ENCODE measurements at places on chromosomes 7 and 10.

DNA sequence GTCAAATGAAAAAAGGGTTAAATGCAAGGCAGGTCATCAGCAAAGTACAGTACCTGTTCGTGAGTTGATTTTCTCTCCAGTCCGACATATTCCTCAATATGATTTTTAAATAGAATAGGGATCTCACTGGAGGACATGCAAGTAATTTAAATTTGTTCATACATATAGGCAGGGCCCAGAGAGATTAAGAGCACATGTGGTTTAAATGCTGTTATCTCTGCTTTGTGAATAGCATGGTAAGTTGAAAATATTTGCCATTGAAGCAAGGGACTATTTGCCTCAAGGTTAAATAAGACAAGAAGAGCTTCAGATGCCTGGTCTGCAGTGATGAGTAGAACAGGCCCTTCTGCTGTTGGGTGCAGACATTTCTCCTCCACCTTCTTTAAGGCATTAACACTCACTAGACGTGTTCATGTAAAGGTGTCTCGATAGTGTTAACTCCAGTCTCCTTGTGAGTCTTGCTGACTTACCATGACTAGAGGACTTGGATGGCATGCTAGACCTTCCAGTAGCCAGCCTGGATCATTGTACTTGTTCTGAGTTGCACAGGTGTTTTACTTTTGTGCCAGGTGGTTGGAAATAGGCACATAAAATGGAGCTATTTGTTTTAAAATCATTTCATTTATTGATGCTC, 15.6 kb upstream of the AKR1C3 start:
- no peak for DNase-seq

DNA sequence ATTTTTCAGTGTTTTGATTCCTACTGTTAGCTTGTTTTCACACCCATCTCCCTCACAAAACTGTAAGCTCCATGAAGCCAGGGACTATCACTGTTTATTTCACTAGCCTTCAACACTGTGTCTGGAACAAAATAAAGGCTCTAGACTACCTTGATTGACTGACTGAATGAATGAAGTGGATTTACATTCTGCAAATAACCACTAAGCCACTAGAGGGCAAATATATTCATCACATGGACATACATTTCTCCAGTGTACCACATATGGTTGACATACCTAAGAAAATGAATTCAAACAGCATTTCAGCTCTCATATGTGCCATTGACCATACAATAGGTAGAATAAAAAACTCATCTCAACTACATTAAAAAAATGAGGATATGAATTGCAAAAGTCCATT, 185.9 kb downstream of the RAB11FIP2 start:
- DNase-seq, result peak; percentile 23

DNA sequence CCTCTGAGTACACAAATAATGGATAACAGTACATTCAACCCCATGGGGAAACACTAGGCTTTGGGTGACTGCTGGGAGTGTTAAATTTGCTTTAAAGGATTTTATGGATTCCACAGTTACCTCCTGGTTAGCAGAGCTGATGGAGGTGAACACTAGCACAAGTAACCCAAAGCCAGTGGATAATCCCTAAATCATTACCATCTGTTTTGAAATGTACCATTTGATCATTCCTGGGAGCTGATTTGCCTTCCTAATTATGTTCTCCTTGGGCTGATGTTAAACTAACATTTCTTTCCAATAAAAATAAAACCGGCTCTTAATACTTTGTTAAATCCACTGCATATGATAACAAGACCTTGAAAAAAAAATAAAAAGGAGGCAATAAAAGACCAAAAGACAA, 493.9 kb downstream of the PLXNA4 start:
- no peak for DNase-seq

GRCh38 chr10:112471878-112472487, 25.0 kb downstream of the VTI1A start:
- peak; percentile 55 for DNase-seq

DNA sequence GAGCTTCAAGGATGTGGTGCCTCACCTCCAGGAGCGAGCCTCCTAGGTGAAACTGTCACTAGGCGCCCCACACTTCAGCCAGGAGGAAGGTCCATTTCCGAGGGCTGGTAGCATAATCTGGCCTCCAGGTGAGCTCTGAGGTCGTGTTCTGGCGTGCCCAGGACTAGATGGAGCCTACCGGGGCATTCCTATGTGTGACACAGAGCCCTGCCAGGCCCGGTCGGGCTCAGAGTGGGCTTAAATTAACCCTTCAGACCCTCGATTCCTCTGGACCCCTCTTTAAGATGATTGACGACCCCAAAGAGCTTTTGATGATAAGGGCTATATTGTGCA, 233.1 kb downstream of the EBF3 start:
- no peak for DNase-seq

DNA sequence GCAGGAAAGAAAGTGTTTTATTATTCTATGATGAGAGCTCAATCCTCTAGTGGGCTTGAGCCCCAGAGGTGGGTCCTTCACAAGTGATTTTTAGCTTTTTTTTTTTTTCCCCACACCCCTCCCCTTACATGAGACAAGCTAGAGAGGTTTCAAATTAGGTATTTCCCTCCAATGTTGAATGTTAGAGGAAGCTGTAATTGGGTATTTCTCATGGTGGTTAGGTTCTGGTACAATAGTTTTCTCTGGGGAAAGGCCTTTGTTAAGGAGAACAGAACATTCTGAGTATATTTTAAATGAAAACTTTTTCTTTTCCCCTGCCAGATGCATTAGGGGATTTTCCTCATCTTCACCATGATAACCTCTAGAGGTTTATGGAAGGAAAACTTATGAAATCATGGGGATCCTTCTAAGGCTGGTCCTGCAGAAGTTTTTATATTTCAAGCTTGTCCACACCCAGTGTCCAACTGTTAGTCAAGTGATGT, 1039.7 kb downstream of the NRG3 start:
- no peak for DNase-seq

GRCh38 chr10:130745251-130745650, 566.3 kb downstream of the TCERG1L start:
- DNase-seq, result no peak

DNA sequence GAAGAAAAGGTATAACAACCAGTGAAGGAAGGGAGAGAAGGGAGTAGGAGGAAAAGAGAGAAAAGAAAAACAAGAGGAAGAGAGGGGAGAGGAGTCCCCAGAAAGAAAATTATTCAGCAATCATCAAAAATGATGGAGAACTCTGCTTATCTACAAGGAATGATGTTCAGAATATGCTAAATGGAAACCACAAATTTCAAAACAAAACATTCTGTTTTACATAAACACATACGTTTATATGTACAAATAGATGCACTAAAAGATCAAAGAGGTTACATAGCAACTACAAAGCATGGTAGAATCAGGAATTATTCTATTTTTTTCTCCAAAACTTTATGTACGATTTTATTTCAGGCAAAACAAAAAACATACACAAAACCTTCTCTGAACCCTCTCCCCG, 91.9 kb downstream of the FAM13C start:
- DNase-seq, result no peak

GRCh38 chr10:106440355-106440754, 724.2 kb downstream of the SORCS1 start:
- no peak for DNase-seq

DNA sequence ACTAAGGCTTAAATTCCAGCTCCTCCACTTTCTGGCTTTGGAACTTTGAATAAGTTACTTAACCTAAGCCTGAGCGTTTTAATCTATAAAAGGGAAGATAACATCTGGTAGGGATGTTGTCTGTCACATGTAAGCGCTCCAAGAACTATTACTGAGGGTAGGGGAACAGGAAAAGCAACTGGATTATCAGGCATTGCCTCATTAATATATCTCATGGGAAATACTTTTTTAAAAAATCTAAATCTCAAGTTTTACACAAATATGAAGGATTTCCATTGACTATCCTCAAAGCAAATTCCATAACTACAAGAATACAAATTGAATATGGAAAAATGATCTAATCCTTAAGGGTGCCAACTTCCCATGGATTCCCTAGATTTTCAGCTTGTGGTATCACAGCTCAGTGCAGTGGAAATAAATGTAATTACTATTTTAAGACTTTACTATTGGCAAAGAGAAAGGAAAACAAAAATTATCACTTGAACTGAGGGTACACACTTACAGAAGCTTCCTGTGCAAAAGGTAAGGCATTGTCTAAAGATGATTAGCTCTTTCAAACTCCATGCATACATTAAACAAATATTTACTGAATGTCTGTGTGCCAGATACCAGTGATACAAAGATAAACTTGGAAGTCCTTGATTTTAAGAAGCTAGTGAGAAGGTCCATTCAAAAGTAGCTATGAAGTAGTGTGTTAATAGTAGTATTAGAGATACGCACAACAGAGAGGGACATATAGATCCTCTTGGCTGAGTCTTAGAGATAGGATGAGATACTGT, 38.4 kb downstream of the NT5C2 start:
- DNase-seq, result peak; percentile 52

- DNase-seq, result no peak
Observed at GRCh38 chr7:24728503-24729364, 28.5 kb downstream of the GSDME start.

DNA sequence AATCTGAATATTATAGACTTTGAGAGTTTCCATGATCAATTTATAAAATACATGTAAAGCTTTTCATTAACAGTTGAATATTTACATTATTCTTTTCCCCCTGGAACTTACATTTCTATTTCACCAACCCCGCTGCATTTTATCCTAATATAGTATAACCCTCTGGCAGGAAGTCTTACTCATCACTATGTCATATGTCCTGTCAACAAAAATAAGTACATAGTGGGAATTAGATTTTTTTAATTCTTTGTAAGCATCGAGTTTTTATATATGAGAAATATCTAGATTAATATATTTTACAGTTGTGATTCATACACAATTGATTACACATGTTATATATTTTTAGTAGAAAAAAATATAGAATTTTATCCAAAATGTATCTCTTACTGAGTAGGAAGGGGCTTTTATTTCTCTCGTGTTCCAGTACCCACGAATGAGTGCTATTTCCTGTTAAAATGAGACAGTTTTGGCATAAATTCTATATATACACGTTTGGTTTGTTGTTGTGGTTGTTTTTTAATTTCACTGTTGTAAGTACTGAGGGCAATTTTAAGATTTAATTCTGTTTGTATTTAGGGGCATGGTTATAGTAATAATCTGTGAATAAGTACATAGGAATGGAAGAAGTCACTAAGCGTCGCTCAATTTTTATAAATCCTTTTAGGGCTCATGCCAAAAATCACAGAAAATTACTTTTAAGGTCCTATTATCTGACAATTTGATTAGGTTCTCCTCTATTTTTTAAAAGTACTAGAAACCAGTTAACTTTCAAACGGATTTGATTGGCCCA, 87.1 kb downstream of the HECW1 start:
- DNase-seq, result peak; percentile 78

All from fibroblast of skin of back (primary cell).